ENCODE measurements at places on chromosomes 2 and 18.
A peak's percentile ranks its signal among the peaks of the same experiment; 100 is the strongest.

DNA sequence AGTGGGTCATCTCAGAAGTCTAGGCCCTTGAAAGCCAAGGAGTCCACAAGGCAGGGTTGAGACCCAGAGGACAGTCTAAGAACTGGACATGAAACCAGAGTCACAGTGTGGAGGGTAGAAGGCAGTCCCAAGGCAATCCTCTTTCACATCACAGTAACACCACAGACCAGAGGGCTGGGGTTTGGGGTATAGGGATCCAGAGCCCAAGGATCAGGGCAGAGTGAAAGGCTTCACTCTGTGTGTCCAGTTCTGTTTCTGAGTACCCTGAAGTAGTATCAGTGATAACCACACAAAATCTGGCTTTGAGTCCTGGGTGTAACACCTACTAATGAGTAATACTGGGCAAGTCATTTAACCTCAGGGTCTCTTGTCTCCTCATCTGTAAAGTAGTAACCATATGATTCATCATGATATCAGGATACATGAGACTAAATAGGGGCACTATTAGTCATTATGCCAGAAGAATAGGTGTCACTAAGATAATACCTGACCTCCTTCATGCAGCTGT, 91.0 kb downstream of the ICA1L start:
- no peak for DNase-seq

DNA sequence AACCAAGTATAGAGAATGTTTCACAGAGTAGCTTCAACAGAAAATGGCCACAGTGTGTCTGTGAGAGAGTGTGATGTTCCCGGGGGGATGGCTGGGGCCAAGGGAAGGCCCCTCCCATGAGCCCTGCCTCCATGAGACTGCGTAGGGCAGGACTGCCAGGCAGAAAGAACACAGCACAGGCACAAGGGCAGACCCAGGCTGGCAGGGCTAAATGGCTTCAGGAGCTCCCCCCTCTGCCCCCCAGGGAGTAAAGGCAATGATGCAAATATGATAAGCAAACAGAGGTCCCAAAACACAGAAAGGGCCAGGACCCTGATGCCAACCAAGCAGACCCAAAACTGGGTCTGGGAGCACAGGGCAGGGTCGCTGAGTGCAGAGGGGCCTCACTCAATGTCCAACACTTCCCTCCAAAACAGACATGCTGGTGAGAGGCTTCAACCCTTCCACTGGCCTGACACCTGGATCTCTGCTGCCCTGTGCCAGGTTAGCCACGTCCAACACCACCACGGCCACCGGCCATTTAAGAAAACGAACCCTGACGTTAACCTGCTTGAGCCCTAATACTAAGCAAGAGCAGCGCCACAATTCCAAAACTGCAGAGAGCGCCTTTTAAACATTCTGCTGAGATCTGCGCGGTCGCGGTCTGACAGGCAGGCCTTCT, 90.3 kb downstream of the HDAC4 start:
- DNase-seq, result no peak

- no peak for DNase-seq
Measured at GRCh38 chr2:16691261-16691660, 25.6 kb upstream of the CYRIA start.

DNA sequence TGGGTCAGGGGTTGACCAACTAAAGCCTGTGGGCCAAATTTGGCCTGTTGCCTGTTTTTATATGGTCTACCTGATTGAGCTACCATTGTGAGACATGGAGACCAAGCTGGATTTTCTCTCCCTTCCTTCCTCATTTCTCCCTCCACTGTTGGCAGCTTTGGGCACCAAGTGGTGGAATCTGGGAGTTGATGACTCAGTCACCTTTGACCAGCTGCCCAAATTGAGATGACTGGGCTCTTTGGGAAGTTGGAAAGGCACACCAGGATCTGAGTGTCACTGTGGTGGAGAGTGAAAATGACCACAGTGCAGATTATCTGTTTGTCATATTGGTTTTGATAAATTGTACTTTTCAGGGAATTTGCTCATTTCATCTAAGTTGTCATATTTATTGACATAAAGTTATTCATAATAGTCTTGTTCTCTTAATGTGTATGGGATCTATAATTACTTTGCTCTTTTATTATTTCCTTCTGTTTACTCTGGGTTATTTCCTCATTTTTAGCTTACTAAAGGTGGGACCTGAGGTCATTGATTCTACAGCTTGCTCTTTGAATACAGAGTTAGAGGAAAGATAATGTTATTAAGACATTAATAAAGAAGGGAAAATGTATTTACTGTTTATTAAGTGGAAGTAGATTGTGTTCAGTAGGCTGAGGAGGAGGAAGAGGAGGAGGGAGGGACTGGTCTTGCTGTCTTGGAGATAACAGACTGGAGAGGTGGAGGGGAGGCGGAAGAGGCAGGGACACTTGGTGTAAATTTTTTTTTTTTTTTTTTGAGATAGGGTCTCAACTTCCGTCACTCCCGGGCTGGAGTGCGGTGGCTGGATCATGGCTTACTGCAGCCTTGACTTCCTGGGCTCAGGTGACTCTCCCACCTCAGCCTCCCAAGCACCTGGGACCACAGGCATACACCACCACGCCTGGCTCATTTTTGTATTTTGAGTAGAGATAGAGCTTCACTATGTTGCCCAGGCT, 31.8 kb downstream of the AGFG1 start:
- DNase-seq, result no peak

GRCh38 chr2:1318366-1319009, 94.8 kb upstream of the TPO start:
- DNase-seq, result no peak

GRCh38 chr18:21315741-21316197, 73.7 kb downstream of the GREB1L start:
- DNase-seq, result no peak

- peak; percentile 75 for DNase-seq
Measured at GRCh38 chr18:70195852-70196434, 9.5 kb downstream of the RTTN start.

DNA sequence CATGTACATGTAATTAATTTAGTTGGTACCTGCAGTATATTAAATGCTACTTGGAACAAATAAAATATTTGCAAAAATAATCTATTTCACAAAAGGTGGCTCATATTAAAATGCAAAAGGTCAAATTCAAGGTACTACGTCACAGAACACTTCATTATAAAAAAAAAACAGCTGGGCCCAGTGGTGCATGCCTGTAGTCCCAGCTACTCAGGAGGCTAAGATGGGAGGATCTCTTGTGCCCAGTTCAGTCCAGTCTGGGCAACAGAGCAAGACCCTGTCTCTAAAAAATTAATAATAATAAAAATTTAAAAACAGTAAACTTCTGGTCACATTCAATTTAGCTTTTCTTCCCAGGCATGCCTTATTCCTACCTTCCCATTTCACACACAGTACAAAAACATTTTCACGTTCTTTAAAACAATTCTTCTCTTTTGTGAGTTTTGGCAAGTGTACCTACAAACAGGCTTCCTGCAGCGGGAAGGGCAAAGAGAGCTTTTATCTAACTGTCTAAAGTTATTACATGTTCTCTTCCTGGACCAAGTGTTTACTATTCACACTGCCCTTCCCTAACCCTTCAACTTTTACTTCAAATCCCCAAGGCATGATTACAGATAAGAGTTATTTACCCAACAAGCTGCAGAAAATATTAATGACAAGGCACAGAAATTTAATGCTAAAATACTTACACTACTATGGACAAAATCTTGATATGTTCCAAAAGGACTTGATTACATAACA, 10.7 kb downstream of the BAZ2B start:
- no peak for DNase-seq

- no peak for DNase-seq
Measured at GRCh38 chr2:60512641-60513040, 40.8 kb downstream of the BCL11A start.

DNA sequence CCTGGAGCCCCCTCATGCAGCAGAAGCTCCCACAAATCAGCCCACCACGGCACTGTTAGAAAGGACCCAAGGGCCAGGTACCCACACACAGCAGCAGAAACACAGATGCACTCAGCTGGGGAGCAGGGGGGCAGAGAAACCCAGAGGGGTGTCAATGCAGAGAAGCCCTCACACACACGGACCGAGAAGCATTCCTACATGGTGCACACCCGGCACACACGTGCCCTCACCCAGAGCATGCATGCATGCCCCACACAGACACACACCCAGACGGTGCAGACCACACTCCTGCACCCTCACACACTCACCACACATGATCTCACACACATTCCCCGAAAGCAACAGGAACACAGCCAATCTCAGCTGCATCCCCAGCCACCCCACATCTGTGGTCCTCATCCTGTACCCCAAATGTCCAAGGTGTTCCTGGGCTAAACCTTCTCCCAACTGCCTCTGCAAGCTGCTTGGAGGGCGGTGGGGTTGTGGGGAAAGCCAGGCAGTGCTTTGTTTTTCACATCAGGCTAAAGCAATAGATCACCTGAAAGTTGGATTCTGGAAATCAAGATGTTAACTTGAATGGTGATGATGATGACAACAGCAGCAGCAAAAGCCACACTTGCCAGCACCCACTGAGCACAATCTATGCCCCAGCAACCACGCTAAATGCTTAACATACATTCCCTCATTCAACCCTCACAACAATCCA, 102.3 kb downstream of the ZFP36L2 start:
- DNase-seq, result no peak

DNA sequence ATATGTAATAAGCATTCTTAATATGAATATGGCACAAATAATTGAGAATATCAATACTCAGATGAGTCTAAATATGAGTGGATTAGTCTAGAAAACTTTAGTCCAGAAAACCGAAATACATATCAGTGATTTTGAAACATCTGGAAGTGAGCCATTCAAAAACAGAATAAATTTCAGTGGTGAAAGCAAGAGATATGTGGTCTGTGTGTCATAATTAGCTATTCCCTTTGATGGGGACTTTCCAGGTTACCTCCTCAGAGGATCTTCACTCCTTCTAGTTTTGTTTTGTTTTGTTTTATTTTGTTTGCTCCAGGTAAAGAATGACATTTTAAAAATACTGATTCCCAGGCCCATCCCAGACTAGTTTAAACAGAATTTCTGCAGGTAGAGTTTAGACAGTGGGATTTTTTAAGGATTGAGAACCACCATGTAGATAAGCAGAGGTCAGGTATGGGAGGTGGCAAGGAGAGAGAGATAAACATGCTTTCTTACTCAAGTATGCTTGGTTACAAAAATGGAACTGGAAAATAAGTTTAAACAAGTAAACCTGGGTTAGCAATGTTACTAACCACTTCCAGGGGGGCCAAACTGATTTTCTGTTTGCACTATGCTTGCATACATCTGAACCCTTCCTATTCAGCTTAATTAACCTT, 70.7 kb downstream of the NABP1 start:
- DNase-seq, result peak; percentile 53

- DNase-seq, result peak; percentile 50
Measured at GRCh38 chr2:168416555-168416954, 39.5 kb upstream of the CERS6 start.

- DNase-seq, result no peak
Measured at GRCh38 chr18:26703170-26703930, 155.0 kb upstream of the KCTD1 start.

DNA sequence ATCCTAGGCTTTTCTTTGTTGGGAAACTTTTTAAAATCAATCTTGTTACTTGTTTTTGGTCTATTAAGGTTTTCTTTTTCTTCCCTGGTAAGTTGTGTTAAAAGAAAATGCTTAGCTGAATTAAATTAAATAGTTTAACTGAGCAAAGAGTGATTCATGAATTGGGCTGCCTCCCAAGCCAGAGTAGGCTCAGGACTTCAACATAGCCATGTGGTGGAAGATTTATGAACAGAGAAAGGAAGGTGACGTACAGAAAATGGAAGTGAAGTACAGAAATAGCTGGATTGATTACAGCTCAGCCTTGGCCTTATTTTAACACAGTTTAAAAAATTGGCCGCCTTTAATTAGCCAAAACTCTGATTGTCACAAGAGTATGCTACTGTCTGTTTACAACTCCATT, 27.9 kb upstream of the GALNT5 start:
- no peak for DNase-seq

- no peak for DNase-seq
Measured at GRCh38 chr2:235049069-235049468, 97.3 kb downstream of the SH3BP4 start.

DNA sequence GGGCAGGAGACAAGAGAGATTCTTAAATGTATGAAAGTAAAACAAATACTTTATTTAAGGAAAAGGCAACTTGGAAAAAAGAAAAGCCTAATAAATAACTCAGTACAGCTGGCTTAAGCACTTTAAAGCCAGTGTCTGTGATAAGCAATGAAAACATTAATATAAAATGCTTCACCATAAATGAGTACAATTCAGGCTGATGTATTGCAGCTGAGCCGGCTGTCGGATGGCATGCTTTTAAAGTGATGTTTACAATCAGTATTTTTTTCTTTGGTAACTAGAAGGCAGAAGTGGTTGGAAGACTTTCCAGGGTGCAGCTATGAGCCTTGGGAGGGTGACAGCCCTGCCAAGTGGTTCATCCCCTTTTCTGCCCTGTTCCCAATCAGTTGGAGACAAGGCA, 58.7 kb upstream of the CELF4 start:
- DNase-seq, result no peak

DNA sequence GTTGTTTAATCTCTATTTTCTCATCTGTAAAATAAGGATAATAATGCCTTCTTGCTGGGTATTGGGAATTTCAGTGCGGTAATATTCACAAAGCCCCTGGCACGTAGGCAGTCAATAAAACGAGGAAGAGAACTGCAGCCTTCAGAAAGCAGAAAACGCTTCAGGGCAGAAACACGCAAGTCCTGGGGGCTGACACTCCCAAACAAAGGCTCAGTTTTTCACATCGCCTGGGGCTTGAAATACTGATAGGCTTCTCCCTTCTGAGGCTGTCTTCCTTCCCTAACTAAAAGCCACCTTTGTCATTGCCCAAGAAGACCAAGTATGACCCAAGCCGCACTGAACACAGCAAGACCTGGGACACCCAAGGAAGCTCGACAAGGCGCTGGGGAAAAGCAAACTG, 32.4 kb downstream of the TMEM177 start:
- no peak for DNase-seq

DNA sequence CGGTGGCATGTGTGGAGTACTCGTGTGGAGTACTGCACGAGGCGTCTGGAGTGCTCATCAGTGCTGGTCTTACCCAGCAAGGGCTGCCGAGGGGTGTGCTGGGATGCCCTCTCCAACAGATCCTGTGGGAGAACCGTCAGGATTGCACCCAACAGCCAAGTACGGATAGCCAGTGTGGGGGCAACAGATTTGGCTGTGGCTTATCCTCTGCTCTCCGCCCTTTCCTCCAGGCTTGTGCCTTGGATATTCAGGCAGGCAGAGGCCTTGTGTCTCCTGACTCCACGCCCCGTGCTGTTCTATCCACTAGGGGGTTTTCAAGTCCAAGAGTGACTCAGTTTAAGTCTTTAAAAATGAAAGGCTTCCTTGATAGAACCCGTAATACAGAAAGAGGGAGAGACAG, 321.0 kb upstream of the HS6ST1 start:
- DNase-seq, result no peak

GRCh38 chr18:4789506-4789905, 334.4 kb upstream of the DLGAP1 start:
- DNase-seq, result no peak

GRCh38 chr18:79950515-79951341, 725 bp downstream of the SLC66A2 start:
- peak; percentile 62 for DNase-seq

GRCh38 chr2:21710496-21710895, 586.7 kb downstream of the TDRD15 start:
- DNase-seq, result no peak

- no peak for DNase-seq
Measured at GRCh38 chr2:205758051-205758450, 75.8 kb downstream of the NRP2 start.

All from cardiac muscle cell (in vitro differentiated cells and primary cell).